ENCODE measurements at places on chromosomes 3 and 15. TPM values are rescaled to one million over a fixed set of nuclear protein-coding genes. Genes with fewer than 3 reads are reported as not detected.

- DNase-seq = no peak
Measured at GRCh38 chr15:35705030-35705883, 159.3 kb upstream of the DPH6 start.

GPX1 gene
- 121 TPM for total RNA-seq

DNA sequence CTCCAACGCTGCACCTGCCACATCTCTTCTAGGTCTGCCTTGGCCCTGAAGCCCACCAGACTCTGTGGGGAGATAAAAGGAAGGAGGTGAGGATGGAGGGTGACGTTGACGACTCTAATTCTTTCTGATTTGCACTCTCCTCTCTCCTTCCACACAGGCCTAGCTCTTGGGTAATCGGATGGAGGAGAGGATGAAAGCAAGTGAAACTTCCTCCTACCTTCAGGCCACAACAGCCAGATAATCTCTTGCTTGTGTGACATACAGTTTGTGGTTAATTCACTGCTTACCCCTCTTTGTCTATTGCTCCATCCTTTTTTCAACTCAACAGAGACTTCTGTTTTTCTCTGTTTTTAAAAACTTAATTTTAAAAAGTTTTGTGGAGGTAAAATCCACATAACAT, 208.1 kb downstream of the SV2B start:
- DNase-seq = no peak

GOLGA8O gene
- total RNA-seq = not detected

DNA sequence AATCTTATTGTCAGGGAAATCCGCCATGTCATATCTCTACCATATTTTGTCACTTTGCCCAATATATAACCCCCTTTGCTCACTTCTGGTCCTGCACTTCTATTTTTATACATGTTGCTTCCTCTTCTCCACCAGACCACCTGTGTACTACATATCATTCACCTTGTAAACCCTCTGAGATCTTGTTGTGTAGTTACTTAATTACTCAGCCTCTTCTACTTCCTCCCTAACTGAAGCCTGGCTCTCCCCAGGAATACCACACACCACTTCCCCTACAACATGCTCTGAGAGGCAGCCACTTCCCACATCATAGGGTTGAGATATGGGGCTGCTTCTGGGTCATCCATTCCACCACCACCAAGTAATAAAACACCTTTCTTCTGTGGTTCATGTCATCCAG, 10.0 kb downstream of the HEXA start:
- no peak for DNase-seq

DNA sequence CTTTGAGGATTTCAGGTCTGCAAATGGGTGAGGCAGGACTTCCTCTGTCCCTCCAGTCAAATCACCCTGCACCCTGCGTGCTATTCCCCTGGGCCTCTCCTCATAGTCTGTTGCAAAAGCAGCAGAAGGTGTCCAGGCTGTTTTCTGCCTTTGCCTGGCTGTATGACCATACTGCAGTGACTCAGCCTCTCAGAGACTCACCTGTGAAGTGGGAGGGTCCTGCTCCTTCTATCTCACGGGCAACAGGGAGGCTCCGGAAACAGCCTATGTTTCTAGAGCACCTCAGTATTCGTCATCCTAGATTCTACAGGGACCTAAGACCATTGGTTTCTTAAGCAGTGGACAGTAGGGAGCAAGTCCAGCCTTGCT, 216.4 kb downstream of the TLE3 start:
- DNase-seq = no peak

TRIM71 gene
- not detected for total RNA-seq

GRCh38 chr3:139574026-139574947, 34.7 kb upstream of the RBP1 start:
- no peak for DNase-seq

DNA sequence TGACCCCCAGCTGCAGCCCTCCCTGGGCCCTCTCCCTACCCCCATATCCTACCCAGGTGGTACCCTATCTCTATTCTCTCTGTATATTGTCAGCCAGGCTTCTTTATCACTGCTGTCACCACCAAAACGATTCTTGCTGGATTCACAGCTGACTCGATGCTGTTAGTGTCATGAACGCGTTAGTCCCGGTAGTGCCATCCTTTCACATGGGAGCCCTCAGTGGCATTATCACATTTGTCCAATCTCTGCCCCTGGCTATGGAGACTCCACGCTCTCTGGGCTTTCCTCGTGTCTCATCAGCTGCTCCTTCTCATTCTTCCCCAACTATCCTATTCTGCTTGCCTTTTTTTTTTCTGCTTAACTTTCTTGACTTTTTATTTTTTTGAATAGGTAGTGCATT, 7.0 kb downstream of the SCAMP5 start:
- no peak for DNase-seq

P4HTM gene
- total RNA-seq = 45.4 TPM

- no peak for DNase-seq
Measured at GRCh38 chr15:62877276-62877857, 165.2 kb upstream of the TPM1 start.

- no peak for DNase-seq
Measured at GRCh38 chr3:140911822-140912221, 29.8 kb upstream of the SLC25A36 start.
